ENCODE measurements at places on chromosomes 5 and 9.
A peak's percentile ranks its signal among the peaks of the same experiment; 100 is the strongest.

GRCh38 chr5:132771503-132771998 is 5.5 kb downstream of the SEPTIN8 start:
- no peak for DNase-seq

- no peak for DNase-seq
Observed at GRCh38 chr9:106615118-106615889, 247.7 kb upstream of the ZNF462 start.

GRCh38 chr9:29144476-29144875 is 1571.2 kb upstream of the C9orf72 start:
- DNase-seq: no peak

DNA sequence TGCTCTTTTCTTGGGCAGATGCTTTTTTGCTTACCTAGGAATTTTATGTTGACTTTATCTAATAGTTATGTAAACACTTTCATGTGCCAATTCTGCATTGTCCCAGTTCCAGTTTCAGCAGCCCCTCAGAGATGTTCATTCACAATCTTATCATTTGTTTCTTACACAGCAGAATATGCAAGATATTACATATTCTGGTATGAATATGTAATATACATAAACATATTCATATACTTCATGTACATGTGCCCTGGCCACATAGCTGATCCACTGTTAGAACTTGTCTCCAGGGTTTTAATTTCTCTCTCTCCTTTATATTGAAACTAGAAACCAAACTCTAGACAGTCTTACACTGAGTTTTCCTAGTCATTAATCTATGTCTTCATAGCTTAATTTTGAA is 90.2 kb upstream of the PARP8 start:
- no peak for DNase-seq

DNA sequence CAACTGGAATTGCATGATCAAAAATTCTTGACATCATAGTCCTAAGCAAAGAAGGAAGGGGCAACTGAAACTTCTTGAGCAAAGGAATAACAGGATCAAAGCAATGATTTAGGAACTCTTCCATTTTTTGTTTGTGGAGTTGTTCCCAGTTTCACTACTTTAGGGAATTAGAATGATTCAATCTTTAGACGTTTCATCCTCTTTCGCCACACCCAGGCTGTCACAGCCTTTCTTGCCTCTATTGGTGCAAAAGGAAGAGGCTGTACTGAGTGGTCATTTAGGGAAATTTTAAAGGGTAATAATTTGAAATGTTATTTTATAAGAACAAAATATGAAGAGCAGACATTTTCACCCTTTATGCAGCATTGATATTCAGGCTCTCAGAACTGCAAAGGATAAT is 1026.0 kb upstream of the ARRDC3 start:
- DNase-seq: no peak

DNA sequence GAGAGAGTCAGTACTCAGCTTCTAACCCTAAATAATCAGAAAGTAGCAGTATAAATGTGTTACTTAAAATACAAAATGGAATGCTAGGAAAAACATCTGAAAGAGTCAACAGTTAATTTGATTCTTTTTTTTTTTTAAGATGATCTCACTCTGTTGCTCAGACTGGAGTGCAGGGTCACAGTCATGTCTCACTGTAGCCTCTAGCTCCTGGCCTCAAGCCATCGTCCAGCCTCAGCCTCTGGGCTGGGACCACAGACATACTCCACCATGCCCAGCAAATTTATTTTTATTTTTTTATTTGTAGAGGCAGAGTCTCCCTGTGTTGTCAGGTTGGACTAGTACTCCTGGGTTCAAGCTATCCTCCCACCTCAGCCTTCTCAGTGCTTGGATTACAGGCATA is 424.9 kb downstream of the IRX2 start:
- DNase-seq: no peak

DNA sequence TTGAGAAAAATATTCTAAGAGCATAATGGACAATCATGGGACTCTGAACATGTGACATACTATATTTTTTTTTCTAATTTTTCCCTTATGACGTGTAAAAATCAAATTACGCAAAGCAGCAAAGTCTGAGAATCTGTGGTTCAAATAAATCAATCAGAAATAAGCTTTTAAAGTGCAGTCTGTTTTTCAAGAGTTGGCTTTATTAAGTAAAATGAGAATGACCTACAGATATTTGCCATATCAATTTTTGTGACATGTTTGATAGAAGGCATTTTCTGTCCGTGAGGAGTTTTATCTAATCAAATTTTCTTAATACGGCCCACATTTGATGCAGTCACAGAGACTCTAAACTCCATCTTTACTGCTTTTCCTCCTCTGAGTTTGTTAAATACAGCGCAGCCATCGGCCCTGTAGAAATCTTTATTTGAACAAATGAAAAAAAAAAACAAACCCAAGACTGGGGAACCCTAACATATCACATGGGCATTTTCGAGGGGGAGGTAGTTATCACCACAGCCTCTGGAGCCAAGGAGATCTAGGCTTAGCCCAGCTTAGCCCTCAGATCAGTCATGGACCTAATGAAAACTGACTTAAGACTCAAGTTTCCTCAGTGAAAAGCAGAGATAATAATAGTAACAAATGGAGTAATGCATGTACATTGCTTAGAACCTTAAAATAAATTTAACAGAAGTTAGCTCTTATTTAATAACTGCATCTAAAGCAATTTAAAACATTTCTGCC is 263.6 kb upstream of the C9orf72 start:
- DNase-seq: no peak

GRCh38 chr5:154948313-154948712 is 7.4 kb downstream of the MRPL22 start:
- no peak for DNase-seq

DNA sequence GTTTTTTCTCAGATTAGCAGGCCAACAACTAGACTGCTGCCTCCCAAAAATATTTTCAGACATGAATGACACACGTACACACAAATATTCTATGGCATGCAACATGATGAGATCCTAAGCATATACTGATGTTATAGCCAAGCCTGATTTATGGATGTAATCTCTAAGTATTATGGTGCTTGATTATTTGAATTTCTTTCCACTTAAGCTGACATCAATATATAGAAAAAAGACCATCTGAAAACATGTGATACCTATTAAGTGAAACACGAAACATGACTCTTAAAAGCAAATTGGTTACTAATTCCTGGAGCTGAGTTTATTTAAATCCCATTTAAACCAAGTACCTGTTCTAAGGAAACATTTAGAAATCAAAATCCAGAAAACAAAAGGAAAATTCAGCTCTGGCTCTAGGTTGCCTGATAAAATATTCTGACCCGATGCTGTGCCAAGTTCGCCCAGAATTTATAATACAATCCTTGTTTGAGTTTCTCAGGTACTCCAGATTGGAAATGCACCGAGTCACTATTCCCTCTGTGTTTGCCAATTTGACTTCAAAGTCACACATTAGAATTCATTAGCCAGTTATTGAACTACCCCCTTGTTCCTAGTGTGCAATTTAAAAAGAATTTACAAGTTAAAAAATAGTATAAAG is 548.6 kb downstream of the CSNK1G3 start:
- DNase-seq: no peak

GRCh38 chr5:168808051-168808616 is 229.0 kb upstream of the PANK3 start:
- DNase-seq: no peak

DNA sequence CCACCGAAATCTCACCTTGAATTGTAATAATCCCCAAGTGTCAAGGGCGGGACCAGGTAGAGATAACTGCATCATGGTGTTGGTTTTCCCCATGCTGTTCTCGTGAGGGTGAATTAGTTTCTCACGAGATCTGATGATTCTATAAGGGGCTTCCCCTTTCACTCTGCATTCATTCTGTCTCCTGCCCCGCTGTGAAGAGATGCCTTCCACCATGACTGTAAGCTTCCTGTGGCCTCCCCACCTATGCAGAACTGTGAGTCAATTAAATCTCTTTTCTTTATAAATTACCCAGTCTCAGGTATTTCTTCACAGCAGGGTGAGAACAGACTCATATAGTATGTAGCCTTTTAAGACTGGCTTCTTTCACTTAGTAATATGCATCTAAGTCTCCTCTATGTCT is 128.1 kb upstream of the NR5A1 start:
- no peak for DNase-seq

- DNase-seq: no peak
Observed at GRCh38 chr5:133330956-133331355, 279.1 kb downstream of the HSPA4 start.

DNA sequence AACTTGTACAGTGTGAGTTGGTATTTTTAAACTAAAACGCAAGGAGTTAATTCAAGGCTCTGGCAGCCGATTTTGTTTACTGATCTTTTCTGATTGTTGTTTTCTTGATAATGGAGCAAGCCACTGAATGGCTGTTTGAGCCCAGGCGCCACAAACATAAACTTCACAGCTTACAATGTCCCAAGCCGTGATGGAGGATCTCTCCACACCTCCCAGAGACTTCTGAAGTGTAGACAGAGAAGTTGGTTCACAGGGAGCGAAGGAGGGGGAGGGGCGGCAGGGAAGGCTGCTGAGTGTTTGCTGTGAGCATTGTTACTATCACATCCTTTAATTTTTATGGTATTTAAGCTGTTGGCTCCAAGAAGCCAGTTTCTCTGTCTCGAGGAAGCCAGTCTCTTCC is 14.7 kb downstream of the ISL1 start:
- no peak for DNase-seq

GRCh38 chr5:175696139-175696854 is 38.4 kb downstream of the HRH2 start:
- peak; percentile 98 for DNase-seq

DNA sequence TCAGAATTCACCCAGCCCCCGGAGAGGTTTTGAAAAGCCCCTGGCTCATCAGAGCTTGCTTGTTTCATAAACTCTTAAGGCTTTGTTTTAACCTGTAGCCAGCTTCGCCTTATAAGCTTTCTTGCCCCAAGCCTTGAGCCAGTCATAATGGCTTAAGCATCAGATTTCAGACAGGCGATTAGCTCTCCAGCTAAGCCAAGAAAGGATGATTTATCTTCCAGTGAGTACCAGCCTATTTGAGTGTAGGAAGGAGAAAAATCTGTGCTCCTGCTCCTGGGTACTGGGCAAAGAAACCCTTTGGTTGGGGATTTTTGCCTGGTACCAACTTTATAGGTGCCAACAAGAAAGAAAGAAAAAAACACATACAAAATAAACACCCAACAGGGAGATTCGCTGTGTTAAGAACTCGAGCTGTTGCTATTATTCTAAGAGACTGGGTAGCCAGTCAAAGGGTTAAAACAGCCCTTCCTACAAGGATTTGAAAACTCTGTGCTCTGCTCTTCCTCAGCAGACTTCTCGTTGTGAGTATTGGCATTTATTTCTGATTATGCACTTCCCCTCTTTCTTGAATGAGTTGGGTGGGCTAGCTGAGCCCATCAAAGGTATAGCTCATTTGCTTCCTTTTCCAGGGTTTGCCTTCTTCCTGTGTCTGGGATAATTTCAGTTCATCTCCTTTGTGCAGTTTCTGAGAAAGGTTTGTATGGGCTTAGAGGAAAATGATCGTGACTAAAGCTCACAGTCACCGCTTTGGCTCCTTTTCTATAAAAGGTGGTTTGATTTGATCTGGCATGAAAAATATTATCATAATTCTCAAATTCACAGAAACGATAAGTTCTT is 157.2 kb upstream of the DMRT1 start:
- DNase-seq: no peak

Data from MV-4-11 (cell line).